Esophagus squamous epithelium (tissue), 5 donors: ENCODE measurements at places on chromosomes 7 and 10.

GRCh38 chr10:79023240-79024162, 45.3 kb upstream of the ZMIZ1 start:
- no peak for DNase-seq

- no peak for DNase-seq
Observed at GRCh38 chr7:70446448-70447143, 685.3 kb upstream of the GALNT17 start.

- no peak for DNase-seq
Observed at GRCh38 chr10:98168147-98168546, 33.7 kb downstream of the R3HCC1L start.

DNA sequence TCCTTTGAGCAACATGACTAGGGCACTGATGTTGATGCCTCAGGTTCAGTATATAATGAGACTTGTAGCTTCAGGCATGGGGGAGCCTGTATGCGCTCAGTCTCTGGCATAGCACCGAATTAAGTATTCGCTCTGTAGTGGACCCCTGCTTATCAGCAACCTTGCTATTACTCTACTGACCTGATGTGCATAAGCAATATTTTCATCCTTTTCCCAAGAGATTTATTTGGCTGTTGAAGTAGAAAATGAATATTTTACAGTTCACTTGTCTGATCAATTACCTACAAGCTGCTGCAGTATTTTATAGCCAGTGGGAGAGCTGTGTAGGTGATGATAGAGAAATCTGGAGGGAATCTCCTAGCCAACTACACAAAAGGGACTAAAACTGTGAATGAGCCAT, 781.6 kb upstream of the PHF14 start:
- DNase-seq, result no peak

- no peak for DNase-seq
Observed at GRCh38 chr10:131654471-131655087, 246.2 kb upstream of the PPP2R2D start.

DNA sequence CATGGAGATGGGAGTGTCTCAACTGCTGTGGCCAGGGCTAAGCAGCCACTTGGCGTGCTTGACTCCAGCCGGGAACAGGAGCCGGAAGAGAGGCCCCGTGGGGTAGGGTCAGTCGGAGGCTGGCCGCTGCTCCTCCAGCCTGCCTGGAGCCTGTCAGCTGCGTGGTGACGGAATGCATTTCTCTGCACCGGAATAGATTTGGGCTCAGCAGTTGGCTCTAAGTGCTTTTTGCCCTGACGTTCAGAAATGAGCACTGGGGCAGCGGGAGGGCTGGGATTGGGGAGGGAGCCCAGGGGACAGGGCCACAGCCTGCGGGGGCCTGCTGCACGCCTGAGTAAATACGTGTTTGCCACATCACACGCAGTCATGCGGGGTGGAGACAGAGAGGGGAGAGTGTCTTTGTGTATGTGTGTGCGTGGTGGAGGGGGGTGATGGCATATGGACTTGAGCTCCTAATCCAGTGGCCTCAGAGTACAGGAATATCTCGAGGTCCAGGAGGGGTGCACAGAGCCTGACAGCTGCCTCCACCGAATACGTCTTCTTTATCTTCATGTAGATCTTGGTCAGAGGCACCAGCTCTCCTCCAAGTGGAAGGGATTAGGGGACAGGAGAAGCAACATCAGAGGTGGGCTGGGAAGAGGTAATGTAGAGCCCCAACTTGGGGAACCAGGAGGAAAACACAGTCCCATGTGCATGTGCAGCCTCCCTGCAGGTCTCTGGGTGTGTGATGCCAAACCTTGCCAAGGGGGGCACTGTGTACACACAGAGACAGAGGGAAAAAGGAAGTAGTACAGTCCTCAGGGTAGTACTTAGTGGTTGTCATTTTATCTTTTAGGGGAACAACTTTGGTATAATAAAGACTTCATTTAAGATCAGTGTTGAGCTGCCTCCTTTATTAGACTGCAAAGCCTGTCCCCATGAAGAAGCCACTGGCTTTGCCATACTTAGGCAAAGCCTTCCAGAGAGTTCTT, 151.4 kb downstream of the CDH23 start:
- DNase-seq, result no peak

DNA sequence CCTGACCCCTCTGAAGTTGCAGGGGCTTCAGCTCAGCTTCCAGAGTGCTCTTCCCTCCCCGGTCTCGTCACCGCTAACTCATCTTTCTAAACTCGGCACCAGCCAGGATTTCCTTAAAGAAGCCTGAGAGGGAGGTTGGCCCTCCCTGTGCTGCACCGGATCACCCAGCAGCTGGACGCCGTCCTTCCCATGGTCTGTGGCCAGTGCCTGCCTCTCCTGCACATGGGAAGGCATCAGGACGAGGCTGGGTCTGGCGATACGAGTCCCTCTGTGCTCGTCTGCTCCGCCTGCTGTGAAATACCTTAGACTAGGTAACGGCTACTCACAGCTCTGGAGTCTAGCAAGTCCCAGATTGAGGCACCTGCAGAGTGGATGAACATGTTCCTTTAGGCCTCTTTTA, 179.1 kb downstream of the ZMYND11 start:
- DNase-seq, result no peak

GRCh38 chr10:11516431-11516746, 95.1 kb downstream of the USP6NL start:
- DNase-seq, result no peak

GRCh38 chr10:132446195-132446581, 49.2 kb downstream of the PWWP2B start:
- DNase-seq, result no peak

- DNase-seq, result no peak
Observed at GRCh38 chr7:37663693-37664092, 19.9 kb upstream of the GPR141 start.

GRCh38 chr7:124480036-124480820, 285.4 kb downstream of the GPR37 start:
- DNase-seq, result no peak

DNA sequence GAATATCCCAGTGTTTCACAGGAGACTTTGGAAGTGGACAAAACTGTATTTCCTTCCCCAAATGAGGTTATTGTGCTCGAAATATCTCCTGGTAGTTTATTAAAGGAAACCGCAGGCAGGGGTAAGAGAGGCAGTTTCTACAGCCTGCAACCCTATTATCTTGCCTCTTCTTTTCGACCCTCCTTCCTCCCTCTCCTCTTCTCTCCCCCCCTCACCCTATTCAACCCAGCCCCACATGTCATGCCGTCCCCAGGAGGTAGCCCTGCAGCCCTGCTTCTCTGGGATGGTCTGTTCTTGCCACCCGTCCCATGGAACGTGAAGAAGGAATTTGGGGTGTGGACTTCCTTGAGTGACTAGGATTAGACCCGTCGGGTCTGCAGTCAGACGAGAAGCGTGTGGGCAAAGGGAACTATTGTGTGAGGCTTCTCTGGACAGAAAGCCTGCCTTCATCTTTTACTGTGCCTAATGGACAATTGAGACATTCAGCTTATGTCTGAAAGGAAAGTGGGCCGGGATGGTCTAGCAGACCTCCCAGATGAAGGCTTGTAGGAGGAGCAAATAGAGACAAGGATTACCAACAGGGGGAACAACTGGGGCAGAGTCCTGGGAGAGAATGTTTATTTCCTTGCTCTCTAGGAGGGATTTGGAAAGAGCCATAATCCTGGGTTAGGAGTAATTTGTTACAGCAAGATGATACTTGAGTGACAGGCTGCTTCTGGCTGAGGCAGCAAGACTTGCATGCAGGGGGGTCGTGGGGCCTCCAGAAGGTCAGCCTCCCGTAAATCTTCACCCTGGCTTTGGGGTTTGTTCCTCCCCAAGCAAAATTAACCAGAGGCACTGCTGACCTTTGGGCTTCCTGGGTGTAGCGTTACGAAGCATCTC, 77.8 kb downstream of the TCF7L2 start:
- DNase-seq, result no peak

GRCh38 chr10:29332061-29332760, 43.3 kb downstream of the LYZL1 start:
- no peak for DNase-seq

GRCh38 chr10:86979296-86979818, 11.1 kb downstream of the ADIRF start:
- DNase-seq, result no peak

GRCh38 chr10:93701866-93702209, 554 bp downstream of the FRA10AC1 start:
- no peak for DNase-seq

DNA sequence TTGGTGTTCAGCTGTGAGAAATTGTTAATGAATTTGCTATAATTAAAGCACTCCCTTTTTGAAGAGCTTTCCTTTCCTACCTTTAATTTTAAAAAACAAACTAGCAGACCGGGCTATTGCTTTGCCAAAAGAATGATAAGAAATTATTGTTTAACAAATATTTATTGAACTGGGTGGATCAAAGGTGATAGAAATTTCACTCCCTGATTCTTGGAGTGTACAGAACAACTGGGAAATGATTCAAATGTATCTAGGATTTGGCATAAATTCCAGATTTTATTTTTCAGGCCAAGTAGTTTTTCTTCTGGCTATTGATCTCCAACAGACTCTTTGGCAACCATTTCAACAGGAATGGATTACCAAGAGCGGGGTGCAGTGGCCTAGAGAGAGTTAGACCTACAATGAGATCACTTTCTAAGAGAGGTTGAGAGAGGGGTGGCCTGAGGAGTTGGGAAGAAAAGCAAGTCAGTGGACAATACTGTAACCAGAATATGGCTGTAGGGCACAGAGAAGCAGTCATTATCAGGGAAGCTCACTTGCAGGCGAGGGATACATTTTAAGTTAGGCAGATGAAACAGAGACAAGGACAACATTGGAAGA, 71.9 kb downstream of the PLXDC2 start:
- DNase-seq, result no peak

GRCh38 chr10:111017098-111017497, 59.7 kb upstream of the ADRA2A start:
- no peak for DNase-seq

- no peak for DNase-seq
Observed at GRCh38 chr7:28953633-28954032, 4.5 kb downstream of the TRIL start.

DNA sequence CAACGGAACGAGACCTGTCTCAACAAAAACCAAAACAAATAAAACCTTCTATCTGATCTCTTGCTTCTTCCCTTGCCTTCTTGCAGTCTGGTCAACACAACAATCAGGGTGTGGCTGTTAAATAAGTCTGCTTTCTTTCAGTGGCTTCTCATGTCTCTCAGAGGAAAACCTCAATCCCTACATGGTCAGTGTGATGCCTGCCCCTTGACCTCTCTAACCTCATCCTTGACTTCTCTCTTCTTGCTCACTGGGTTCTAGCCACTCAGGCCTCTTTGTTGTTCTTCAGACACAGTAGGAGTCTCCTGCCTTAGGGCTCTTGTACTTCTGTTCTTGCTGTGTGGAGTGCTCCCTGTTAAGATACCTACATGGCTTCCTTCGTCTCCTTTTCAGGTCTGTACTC, 220.4 kb downstream of the SDHAF3 start:
- no peak for DNase-seq

DNA sequence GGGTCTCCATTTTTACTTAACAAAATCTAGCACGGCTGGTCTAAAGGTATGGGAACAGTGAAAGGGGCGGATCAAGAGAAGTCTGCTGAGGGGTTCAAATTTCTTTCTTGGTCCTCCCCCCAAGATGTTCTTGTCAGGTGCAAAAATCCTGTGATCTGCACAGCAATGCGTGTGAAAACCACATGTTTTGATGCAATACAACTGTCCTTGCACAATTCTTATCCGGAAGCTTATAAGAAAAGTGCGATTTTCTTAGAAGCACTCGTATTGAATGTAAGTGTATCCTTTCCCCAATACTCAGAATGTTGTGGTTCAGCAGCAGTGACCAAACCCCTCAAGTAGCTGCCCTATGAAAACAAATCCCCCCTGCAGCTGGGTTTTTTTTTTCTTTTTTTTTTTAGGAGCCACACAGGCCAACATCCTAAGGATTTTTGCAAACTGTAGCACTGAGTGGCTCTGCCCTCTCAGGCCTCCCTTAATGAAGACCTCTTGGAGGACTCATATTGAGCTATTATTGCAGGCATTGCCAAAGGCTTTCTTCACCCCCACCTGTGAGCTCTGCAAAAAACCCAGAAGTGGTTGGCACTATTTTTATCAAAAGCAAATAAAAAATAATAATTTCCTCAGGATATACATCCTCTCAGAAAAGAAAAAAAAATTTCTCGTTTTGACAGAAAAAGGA, 151.9 kb upstream of the ITGB1 start:
- DNase-seq, result no peak

DNA sequence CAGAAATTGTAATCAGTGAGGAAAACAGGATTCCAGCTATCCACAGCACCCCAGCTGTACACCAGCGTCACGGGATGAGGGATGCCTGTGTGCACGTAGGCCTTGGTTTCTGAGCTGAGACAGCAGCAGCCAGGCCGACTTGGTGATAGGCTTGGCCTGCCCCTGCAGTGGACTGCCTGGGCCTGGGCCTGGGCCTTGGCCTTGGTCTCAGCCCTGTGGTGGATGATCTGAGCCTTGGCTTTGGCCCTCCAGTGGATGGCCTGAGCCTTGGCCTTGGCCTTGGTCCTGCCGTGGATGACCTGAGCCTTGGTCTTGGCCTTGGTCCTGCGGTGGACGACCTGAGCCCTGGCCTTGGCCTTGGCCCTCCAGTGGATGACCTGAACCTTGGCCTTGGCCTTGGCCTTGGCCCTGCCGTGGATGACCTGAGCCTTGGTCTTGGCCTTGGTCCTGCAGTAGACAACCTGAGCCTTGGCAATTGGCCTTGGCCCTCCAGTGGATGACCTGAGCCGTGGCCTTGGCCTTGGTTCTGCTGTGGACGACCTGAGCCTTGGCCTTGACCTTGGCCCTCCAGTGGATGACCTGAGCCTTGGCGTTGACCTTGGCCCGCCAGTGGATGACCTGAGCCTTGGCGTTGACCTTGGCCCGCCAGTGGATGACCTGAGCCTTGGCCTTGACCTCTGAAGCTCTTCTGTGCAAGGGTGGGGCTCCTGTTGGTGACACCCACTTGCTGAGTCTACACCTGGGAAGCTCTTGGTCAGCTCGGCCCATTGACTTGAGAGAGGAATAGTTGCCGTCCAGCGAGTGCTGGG, 93.8 kb downstream of the CUX1 start:
- DNase-seq, result no peak

- no peak for DNase-seq
Observed at GRCh38 chr7:116832692-116833091, 29.7 kb upstream of the CAPZA2 start.

- no peak for DNase-seq
Observed at GRCh38 chr7:106736123-106736507, 75.2 kb upstream of the CCDC71L start.

DNA sequence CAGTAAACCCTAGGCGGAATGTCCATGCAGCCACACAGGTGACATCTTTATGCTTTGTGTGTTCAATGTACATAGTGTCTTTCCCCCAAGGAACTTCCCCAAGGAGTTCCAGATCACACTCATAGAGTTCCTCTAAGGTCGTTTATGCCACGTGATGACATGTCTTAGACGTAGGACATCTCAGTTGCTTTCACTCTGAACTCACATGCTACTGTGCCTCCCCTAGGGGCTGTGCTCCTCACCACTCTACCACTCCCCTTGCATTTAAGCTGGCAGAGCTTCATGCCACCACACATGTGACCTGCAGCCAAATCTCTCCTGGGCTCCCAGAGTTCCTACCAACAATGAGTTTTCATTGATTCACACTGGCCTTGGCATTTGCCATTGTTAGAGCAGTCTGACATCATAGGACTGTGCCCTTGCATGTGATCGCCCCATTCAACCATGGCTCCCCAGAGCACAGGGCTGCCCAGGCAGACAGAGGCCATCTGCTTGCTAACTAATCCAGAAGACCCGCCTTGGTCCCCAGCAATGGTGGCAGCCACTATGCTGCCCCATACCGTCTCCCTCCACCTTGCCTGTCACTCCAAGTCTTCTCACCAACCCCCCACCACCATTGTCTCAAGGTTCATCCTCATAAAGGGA, 95.3 kb upstream of the MACROH2A2 start:
- no peak for DNase-seq
